ENCODE measurements at places on chromosomes 1 and 21.

- no peak for DNase-seq
These were observed 2.3 kb upstream of the USP16 start for GRCh38 chr21:29022166-29022565.

- DNase-seq: no peak
These were observed 77.9 kb downstream of the PLPP3 start for GRCh38 chr1:56501426-56501825.

DNA sequence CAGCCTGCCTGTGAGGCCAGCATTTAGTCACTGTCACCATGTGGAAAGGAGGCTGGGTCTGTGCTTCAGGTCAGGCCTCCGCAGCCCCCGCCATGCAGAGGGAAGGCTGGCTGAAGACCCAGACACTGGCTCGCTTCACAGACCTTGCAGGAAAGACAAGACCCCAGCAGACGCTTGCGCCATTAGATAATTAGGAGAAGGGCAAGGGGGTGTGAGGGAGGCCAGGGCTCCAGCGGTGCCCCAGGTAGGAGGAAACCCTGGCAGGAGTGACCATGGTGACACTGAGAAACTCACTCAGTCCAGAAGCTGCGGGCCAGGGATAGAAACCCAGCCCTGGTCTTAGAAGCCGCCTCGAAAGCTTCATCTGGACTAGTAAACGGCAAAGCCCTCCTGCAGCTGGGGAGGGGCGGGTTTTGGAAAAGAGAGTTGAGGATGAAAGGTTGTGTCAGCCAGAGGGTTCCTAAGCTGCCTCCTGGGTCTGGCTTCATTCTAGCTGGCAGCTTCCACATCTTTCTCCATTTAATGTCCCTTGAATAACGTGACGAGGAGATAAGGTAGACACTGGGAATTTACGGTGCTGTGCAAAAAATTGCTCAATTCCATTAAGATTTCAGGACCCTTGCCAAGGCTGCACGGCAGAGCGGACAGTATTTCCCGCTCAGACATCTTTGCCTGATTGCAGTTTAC, 294.1 kb upstream of the VAMP3 start:
- DNase-seq: no peak

DNA sequence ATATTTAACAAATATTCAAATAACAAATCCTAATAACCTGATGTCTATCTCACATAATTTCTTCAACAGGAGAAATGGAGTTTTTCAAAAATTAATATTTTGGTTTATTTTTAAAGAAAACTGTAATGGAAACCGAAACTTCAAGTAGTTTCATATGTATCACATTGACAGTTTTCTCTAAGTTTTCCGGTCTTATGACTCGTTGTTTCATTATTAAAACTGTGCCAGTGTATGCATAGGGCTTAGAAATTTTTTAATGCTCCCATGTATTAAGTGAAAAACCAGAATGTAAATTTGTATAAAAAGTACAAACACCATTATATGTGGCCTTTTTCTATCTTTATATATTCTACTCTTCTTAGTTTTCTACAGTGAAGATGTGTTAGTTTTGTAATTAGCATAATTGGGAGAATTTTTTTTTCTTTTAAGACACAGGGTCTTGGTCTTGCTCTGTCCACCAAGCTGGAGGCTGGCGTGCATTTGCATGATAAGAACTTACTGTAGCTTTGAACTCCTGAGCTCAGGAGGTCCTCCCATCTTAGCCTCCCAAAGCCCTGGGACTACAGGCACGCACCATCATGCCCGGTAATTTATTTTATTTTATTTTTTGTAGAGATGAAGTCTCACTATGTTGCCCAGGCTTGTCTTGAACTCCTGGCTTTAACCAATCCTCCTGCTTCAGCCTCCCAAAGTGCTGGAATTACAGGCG, 43.9 kb upstream of the SAMSN1 start:
- DNase-seq: no peak

All from GM19239 (cell line).